ENCODE measurements at places on chromosomes 5 and 9. TPM values are rescaled to one million over a fixed set of nuclear protein-coding genes. Genes with fewer than 3 reads are reported as not detected.

The GOLGA1 gene
- total RNA-seq: 17.7 TPM

The INSL4 gene
- not detected for total RNA-seq

The CCDC192 gene
- not detected for total RNA-seq

The ADAMTS12 gene
- total RNA-seq: 0.10 TPM

The ACTL7A gene
- not detected for total RNA-seq

The SPINK6 gene
- not detected for total RNA-seq

The TMEM38B gene
- 9.7 TPM for total RNA-seq

The NACC2 gene
- 26.1 TPM for total RNA-seq

The ORM2 gene
- not detected for total RNA-seq

The TNFAIP8 gene
- total RNA-seq: 8.8 TPM

The IDNK gene
- total RNA-seq: 5.3 TPM

The PCDHGA12 gene
- 4.7 TPM for total RNA-seq

The COL5A1 gene
- total RNA-seq: 10.1 TPM

The ARSI gene
- 0.49 TPM for total RNA-seq

The BNC2 gene
- 8.9 TPM for total RNA-seq

Measured in mammary microvascular endothelial cell (primary cell).